Myocyte (in vitro differentiated cells): ENCODE measurements at places on chromosomes 7 and 10.

DNA sequence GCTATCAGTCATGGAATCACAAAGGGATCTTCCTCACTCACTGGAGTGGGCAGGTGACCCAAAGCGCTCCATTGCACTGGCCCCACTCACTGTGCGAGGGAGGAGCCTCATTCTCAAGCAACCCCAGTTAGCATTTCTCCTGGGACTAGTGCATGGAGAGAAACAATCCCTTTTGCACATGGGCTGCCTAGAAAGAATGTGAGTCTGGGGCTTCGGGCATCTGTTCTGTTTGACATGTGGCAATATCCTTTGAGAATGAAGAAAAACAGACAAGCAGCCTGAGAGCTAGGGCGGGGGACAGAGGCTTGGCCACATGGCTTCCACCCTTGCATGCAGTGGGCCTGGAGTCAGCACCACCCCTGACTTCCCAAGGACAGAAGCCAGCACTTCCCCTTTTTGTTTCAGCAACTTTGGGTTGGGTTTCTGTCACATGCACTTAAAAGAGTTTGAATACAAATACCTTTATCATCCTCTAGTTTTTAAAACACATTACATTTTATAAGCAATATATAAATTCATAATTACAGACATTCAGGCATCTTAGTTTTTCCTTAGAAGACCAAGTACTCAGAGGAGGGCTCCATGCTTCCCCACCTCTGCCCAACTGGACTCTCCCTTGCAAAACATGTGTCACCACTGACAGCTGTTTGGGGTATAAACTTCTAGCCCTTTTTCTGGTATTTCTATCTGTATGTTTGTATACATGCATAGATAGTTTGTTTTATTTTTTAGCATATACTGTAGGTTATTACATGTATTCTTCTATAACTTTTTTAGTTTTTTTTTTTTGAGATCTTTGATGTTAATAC is 73.8 kb downstream of the RBM20 start:
- DNase-seq: peak; percentile 27

GRCh38 chr7:13027321-13027720 is 339.9 kb downstream of the ARL4A start:
- no peak for DNase-seq

DNA sequence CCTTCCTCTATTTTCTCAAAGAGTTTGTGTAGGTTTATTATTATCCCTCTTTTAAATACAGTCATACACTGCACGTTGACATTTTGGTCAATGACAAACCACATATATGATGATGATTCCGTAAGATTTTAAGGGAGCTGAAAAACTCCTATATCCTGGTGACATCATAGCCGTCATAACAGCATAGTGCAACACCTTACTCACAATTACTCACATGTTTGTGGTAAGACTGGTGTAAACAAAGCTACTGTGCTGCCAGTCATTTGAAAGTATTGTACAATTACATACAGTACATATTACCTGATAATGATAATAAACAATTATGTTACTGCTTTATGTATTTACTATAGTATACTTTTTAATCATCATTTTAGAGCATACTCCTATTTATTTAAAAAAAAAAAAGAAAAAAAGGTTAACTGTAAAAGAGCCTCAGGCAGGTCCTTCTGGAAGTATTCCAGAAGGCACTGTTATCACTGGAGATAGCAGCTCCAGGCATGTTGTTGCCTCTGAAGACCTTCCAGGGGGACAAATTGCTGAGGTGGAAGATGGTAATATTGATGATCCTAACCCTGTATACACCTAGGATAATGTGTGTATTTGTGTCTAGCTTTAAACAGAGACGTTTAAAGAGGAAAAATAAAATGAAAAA is 123.3 kb upstream of the CDK1 start:
- no peak for DNase-seq

DNA sequence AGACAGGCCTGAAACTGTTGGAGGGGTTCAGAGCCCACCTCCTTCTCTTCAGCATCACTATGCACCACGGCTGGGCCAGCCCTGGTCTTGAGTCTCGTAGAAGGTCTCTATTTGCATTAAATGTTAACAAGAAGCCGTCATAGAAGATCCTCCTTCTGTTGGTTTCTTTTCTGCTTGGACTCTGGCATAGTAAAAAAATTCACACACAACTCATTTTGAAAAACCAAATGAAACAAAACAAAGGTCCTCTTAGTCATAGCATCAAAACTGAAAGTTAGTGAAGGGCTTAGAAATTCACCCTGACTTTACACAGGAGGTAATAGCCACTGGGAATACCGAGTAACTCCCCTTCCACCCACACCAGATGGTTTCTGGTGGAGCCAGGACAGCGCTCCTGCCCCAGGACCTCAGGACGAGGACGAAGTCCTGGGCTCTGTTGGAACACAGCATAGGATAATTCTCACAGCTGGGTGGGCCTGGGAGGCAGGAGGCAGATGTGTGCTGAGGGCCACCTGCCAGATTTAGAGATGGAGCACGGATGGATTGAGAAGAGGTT is 248.4 kb upstream of the KLF6 start:
- no peak for DNase-seq

- no peak for DNase-seq
Observed at GRCh38 chr10:74837743-74838142, 11.3 kb downstream of the KAT6B start.

GRCh38 chr7:43648473-43649406 is 65.8 kb downstream of the STK17A start:
- peak; percentile 89 for DNase-seq

DNA sequence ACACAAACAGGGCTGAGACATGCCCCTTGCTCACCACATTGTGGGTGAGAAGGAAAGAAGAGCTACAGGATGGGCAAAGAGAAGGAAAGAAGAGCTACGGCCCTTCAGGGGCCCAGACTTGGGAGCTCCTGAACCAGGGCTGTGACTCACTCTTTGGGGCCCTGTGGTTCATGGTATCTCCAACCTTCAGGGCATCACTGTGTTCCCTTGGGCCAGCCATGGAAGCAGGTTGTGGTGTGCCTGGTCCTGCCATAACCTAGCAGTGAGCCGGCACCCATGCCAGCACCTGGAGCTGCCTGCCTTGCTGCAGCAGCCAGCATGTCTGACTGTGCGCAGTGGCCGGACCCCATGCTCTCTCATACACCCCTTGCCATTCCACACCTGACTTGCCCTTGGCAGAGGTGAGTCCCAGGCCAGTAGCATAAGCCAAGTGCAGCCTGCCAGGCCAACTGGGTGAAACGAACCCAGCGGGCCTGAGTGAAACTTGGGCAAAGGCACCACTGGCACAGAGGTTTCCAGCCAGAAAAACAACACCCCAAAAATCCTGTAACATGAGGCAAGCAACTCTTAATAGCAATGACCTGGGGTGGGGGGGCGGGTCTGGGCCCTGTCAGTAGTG is 89.0 kb upstream of the CACUL1 start:
- DNase-seq: no peak
